ENCODE measurements at places on chromosomes 13 and 19. TPM values are rescaled to one million over a fixed set of nuclear protein-coding genes. Genes with fewer than 3 reads are reported as not detected.

The C19orf18 gene
- polyA plus RNA-seq: 3.9 TPM

DNA sequence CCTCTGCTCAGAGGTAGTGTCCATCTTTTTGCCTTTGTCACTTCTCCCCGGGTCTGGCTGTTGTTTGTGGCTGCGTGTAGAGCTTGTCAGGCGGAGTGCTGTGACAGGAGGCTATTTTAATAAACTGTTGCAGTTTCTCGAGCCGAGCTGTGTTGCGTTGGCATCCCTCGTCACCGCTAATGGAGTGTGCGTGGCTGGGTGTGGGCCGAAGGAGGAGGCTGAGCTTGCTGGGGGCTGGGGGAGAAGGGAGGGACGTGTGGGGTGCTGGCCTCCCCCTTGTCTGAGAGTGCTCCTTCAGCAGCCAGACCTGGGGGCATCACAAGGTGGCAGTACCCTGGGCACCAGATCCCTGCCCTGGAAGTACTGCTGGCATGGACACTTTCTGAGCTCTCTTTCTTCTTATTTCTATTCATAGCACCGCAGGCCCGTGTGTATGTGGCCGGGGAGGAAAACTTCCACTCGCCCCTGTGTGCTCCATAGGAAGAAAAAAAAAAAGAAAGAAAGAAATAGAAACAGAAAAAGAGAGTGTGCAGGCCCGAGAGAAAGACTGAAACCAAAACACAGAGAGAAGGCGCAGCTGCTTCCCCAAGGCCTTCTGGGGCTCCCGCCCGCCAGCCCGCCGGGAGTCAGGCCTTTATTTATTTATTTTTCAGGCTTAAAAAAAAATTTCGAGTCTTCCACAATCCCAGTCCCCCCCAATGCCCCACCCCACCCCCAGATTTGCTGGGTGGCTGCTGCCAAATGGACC lies 27.0 kb downstream of the NFIX start:
- DNase-seq: peak; percentile 53

The ZNF181 gene
- polyA plus RNA-seq: 19.5 TPM

DNA sequence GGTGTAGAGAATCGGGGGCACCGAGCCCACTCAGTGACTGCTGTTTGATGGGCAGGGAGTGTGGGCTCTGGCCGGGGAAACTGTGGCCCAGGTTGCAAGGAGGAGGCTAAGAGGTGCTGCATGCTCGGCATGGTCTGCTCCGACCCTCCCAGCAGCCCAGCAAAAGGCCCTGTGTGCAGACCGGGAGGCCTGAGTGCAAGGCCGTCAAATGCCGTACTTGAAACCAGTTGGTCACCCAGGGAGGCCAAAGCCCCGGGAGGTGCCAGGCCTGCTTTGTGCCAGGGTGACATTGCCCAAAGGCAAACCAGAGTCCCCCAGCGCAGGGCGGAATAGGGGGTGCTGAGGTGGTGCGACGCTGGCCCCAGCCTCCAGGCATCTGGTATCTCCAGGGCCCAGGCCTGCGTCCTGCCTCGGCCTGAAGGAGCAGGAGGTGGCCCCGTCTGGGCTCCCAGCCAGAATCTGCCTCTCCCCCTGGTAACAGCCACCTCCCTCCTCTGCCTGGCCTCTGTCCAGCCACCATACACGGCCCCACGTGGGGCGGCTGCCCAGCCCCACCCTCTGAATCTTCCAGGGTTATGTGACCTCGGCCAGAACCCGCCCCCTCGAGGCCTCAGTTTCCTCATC lies 4.0 kb downstream of the PIK3R2 start:
- DNase-seq: peak; percentile 86

DNA sequence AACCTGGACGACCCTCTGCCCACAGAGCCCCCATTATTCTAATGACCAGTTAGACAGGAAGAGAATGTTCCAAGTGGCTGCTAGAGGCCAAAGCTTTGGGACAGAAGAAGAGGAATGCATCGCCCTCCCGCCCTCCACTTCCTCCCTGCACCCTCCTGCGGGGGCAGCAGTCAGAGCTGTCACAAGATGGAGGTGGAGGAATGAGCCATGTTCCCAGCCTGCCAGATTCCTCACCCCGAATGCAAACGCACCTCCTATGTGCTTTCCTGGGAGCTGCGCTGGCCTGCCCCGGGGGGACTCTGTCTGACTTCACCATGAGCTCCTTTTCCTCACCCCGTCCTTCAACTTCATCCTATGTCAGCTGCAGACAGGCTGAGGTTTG lies 1.7 kb downstream of the YJEFN3 start:
- no peak for DNase-seq

GRCh38 chr13:114124431-114124830 lies 8.0 kb downstream of the RASA3 start:
- no peak for DNase-seq

DNA sequence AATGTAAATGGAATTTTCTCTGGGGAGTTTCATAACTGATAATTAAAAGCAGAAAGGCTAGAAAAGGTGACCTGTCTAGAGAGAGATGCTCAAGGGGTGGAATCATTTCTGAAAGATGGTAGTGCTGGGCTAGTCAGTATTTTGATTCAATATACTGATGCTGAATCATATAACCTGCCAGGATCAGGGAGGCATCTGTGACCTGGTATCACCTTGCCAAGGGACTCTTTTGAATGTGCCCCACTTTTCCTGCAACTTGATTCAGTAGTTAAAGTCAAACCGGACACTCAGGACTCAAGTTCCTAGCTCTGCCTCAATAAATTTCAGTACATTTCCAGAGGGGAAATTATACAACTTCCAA lies 15.8 kb downstream of the LCP1 start:
- DNase-seq: no peak

DNA sequence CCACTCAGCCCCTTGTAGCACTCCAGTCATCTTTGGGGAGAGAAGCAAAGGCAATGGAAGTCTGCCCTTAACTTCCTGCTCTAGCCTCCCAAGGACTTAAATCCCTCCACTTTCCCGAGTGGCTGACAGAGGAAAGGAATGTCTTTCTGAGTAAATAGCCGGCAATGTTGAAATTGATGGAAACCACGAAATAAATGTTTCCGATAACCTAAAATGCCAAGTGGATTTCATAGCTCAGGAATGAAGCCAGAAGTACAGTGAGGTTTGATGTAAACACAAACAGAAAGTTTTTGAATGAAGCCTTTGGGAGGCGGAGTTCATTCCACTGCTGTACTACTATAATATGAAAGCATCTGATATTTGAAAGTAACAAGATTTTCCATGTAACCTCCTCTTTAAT lies 14.0 kb upstream of the TBC1D4 start:
- DNase-seq: no peak

The CGB8 gene
- polyA plus RNA-seq: not detected

The CPAMD8 gene
- polyA plus RNA-seq: 52.7 TPM

DNA sequence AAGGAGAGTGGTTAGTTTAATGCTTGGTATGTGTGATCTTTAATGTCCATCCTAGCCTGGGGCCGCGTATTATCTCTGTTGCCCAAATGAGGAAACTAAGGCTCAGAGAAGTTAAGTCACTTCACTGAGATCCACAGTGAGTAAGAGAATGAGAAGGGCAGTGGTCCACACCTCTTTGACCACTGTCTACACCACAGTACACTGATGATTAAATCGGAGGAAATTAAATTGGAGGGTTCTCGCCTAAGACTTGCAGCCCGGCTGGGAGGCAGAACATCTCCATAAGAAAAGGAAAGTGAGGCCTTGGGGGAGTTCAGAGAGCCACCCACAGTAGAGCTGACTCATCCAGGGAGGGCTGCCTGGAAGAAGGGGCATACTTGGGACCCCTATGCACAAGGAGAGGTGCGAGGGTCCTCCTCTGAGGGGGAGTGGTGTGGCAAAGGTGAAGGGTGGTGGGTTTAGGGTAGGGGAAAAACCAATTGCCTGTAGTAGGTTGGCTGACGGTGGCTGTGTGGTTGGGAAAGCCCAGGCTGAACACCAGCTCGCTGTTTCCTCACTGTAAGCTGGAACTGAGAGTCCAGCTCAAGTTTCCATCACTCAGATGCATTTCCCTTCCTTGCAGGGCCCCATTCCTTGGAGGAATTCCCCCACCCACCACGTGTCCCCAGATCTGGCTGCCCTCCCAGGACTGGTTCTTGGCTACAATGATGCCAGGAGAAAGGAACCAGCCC lies 15.0 kb upstream of the DHRS12 start:
- no peak for DNase-seq

DNA sequence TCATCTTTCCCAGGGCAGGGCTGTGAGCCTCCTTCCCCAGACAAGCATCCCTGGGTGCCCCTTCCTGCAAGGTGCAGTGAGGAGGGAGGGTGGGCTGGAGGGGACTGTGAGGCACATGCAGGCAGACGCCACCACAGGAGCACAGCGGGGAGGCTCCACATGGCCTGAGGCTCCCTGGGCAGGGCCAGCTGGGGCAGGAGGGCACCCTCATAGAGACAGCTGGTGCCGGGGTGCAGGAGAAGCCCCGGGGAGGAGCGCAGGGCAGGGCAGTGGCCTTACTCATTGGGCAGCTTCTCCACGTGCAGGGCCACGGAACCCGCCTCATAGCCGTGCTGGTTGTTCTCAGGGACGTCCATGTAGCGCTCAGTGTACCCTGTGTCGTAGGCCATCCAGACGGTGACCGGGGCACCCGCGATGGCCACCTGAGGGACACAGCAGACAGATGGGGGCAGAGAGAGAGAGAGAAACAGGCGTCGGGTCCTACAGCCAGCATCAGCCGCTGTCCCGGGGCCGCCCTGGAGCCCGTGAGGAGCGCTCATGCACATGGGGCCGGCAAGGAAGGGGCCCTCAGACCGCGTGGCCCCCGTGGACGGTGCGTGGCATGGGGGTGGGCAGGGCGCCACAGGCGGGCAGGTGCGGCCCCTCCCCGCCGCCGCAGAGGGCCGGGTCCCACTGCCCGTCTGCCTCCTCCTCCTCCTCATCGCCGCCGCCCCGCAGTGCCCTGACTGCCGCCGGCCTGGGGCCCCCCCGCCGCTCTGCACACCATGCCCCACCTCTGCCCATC lies 12.5 kb upstream of the MYDGF start:
- DNase-seq: no peak

The NLRP5 gene
- polyA plus RNA-seq: not detected

The SLC25A41 gene
- 0.87 TPM for polyA plus RNA-seq

The OR7D2 gene
- 0.05 TPM for polyA plus RNA-seq

GRCh38 chr13:73696713-73697112 lies 437.5 kb downstream of the KLF12 start:
- DNase-seq: no peak

The ARID3A gene
- 28.0 TPM for polyA plus RNA-seq

- DNase-seq: no peak
Measured at GRCh38 chr13:60363288-60363687, 33.7 kb upstream of the TDRD3 start.

GRCh38 chr13:34070006-34070405 lies 252.1 kb downstream of the RFC3 start:
- no peak for DNase-seq

The MTUS2 gene
- polyA plus RNA-seq: 0.45 TPM

GRCh38 chr13:75643693-75644092 lies 7.6 kb downstream of the LMO7 start:
- no peak for DNase-seq

- peak; percentile 89 for DNase-seq
Measured at GRCh38 chr19:3968556-3969434, 2.1 kb downstream of the DAPK3 start.

DNA sequence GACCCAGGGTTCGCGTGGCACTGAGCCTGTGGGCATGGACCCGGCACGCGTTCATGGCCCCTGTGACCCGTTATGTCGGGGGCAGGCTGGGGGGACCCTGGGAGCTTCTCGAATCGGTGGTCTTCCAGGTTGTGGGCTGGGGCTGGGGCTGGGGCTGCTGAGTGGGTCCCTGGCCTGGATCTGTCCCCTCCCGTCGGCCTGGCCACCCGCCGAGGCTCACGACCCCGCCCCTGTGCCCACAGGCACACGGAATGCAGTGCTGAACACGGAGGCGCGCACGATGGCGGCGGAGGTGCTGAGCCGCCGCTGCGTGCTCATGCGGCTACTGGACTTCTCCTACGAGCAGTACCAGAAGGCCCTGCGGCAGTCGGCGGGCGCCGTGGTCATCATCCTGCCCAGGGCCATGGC lies 6.5 kb downstream of the NCLN start:
- DNase-seq: no peak

DNA sequence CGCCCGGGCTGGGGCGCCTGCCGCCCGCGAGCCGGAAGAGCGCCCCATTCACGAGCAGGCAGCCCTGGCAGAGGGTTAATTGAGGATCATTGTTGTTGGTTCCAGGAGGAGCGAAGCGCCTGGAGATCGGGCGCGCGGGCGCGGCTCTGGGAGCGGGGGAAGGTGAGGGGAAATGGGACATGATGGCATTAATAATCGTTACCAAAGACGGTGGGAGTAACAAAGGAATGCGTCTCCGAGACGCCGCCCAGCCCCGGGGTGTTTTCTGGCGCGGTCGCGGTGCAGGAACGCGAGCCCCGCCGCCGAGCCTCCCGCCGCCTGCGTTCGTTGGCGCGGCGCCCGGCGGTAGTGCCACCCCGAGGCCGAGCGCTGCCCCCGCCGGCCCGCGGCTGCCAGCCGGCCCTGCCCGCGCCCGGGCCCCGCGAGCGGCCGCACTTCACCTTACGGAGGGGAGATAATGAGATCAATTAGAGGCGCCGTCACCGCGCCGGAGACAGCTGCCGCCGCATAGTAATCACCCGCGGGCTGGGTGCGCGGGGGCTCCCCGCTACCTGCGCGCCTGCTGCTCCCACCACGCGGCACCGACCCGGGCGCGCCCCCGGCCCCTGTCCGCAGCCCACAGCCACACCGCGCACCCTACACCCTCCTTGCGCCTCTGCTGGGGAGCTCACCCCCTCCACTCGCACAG lies 2.8 kb downstream of the ZNF536 start:
- DNase-seq: no peak

The STRN4 gene
- polyA plus RNA-seq: 86.7 TPM

DNA sequence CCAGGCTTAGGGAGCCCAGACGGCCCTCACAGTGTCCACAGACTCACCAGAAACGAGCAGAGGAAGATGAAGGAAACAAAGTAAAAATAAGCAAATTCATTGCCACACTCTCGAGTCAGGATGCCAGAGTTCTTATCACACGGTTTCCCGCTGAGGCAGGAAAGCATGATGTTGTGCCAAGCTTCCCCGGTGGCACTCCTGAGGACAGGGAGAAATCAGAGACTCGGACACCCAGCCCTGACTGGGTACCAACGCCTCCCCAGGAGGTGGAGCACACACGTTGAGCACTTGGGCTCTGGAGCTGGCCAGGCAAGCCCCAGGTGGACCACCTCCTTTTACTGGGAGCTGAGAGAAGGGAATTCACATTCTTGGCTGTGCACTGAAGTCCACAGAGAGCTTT lies 81.5 kb downstream of the IER2 start:
- no peak for DNase-seq
